ENCODE measurements at places on chromosomes 13 and 19.

GRCh38 chr13:107824635-107825034 lies 390.7 kb downstream of the LIG4 start:
- DNase-seq: no peak

- peak; percentile 52 for DNase-seq
These were observed 718 bp downstream of the CDK8 start for GRCh38 chr13:26254583-26255111.

DNA sequence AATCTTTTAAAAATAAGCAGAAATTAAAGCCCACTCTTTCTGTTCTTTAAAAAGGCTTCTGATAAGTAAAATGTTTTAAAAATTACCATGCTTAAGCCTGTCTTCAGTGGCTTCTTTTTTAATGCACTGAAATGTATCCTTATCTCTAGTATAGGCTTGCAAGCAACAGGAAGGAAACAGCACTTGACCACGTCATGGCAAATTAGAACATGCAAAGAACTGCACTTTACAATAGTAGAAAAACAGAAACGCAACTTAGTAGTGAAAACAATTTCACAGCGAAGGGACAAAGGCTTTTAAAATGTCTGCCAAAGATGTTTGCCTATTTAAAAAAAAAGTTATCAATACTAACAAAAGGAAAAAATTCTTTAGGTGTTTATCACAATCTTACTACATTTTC lies 36.3 kb downstream of the ELF1 start:
- peak; percentile 62 for DNase-seq

- DNase-seq: no peak
These were observed 207.0 kb downstream of the TDRD3 start for GRCh38 chr13:60604058-60604457.

DNA sequence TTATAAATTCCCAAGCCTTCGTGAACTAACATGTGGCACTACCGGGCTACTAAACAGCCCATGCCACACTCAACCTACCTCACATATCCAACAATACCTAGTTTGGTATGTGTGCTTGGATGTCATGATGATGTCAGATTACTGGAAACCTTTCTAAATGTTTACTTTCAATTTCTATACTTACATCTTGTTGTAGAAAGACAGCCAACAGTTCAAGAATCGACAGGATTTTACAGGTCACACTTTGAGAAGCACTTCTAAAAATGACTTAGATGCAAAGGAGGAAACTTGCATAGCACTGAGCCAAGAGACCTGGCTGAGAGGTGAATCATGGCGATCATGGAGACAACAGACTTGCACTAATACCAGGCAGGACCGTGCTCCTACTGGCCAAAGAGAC lies 209.9 kb downstream of the COL4A1 start:
- DNase-seq: no peak

- DNase-seq: no peak
These were observed 54.9 kb upstream of the RANBP3 start for GRCh38 chr19:6032827-6033226.

DNA sequence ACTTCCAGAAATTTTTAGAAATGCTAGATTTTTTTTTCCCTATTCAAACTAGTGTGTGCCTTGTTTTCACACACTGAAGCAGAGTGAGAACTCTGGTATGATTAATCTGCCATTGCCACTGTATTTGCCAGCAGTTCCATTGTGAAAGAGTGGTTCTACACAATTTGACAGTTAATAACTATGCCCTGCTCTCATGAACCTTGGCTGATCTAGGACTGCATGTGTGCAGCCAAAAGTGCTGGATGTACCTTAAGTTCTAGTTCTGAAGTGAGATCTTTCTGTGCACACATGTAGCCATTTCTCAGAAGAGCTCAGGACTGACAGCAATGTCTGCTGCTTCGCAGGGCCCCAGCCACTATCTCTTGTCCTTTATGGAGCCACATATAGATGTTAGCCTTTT lies 328.2 kb upstream of the SPRY2 start:
- DNase-seq: no peak

DNA sequence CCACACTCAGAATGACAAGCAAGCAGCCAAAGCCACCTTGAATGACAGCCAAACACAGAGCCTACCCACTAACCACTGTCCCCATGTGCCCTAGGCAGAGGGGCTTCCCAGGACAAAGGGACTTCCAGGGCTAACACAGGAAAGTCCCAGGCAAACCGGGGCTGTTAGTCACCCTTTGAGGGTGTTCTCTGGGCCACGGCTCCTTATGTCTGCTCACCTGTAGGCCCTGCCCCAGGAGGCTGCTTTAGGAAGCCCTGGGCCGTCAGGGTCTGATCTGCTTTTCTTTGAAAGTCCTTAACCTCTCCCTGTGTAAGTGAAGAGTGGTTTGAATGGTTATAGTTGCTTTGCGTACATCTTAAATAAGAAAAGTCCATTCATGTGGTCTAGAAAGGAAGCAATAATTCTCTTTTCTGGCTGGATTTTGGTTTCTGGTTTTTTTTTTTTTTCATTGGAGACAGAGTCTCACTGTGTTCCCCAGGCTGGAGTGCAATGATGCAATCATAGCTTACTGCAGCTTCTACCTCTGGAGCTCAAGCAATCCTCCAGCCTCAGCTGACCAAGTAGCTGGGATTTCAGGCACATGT lies 161.4 kb downstream of the EFNB2 start:
- DNase-seq: no peak

GRCh38 chr13:40283666-40284065 lies 382.8 kb downstream of the FOXO1 start:
- no peak for DNase-seq

DNA sequence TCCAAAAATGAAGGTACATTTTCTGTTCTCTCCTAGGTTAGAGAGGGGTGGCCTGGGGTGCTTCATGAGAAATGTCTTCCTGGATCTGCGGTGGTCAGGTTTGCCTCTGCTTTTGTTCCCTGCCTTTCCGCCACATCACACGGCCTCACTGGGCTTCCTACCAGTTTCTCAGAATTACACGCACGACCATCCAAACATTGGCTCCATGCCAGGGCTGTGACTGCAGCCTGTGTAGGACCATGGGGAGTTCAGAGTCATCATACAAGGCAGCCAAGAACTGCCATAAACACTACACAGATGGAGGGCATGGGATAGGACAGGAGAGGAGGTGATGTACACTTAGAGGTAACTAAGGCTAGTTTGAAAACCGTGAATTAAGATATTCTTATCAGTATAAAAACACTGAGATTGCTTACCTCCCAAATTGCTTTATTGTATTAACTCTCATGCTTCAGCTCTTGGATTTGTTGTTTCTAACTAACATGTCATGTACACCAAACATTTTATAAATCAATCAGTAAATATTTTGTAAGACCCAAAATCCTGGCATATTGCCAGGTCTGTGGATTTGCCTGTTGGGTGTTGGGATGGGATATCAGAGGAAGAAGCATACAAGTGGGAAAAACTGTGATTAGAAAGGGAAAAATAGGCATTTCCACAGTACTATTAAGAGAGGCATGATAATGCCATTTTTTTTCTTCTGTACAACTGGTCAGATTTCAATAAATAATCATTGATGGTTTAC lies 45.2 kb downstream of the CDADC1 start:
- no peak for DNase-seq

DNA sequence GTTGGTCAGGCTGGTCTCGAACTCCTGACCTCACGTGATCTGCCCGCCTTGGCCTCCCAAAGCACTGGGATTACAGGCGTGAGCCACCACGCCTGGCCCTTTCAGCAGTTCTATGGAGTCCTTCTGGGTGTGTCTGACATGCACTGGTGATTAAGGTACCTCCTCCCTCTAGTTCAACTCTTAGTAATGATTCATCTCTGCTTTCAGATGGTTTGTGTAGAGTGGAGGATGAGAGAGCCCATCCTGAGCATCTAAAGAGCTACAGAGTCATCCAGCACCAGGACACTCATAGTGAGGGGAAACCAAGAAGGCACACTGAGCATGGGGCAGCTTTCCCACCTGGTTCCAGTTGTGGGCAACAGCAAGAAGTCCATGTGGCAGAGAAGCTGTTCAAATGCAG lies 8.2 kb downstream of the ZNF584 start:
- DNase-seq: no peak

- DNase-seq: no peak
These were observed 128.9 kb downstream of the COG6 start for GRCh38 chr13:39784347-39784746.

DNA sequence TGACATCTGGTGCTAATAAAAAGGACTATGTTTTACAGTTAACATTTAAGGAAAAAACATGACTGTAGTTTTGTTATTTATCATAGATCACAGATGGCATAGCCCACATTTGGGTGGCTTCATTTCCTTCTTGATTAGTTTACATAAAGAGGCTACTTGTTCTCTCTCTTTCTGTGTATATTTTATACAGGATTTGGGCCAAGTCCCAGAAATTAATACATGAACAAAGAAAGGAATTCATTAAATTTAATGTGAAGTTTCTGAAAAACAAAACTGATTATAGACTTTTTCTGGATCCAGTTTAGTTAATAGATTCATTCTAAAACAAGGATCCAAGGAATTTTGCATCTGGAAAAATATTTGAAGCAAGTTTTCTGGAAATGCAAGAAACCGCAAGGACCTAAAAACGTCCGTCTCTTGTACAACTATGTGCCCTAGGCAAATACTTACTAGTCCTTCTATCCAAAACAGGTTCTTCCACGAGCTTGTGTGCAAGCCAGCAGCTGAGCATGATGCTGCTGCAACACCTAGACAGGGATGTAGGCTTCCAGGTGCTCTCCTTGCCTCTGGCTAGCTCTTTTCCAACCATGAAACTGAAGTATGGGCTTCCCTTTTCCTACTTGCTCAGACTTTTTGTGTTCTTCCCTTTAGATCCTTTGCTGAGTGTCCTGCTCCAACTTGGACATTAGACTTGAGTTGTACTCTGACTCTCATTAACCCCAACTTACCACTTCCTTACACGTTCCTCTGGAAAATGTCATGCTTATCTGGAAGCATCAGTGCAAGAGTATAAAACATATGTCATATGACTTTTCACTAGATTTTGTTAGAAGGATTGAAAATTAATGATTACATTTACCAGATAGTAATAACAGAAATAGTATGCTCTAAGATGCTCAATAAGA lies 161.5 kb upstream of the STARD13 start:
- DNase-seq: no peak

DNA sequence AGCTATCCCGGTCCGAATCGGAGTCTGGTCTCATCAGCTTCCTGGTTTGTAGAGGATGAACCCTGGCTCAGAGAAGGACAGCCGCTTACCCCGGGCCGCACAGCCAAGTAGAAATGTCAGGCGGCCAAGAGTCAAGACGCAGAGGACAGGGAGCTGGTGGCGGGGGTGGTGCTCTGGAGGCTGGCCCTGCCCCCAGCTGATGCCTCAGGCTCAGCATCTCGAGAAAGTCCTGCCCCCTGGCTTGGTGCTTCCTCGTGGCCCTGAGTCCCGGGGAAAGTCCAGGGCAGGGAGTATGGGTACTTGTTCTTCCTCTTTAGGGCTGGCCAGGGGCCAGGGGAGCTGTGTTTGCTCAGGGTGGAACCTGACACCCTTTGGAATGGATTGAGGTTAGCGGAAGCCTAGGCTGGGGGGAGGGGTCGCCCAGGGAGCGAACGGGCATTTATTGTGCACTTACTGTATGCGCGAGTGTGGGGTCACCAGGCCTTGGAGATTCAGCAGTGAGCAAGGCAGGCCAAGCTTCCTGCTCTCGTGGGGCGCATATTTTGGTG lies 2.2 kb downstream of the TJP3 start:
- DNase-seq: no peak

GRCh38 chr13:32277839-32278238 lies 37.3 kb downstream of the ZAR1L start:
- no peak for DNase-seq

GRCh38 chr19:1259876-1260748 lies 9.0 kb upstream of the CIRBP start:
- DNase-seq: no peak

GRCh38 chr13:98399756-98400155 lies 177.2 kb downstream of the STK24 start:
- DNase-seq: no peak

DNA sequence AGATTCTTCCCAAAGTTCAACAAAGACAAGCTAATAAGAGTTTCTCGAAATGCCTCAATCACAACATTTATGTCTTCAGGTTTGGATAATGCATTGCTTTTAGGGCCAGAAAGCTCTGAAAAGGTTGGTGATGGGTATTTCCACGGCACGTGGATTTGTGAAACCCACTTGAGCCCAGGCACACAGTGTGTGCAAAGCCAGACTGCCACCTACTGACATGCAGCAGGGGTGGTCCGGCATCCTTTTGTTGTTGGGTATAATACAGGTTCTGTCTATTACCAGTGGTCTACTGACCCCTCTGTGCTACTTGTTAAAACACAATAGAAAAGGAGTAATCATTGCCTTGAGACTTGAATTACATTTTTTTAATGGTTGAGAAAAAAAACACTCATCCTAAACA lies 225.6 kb downstream of the RAP2A start:
- DNase-seq: no peak

- DNase-seq: no peak
These were observed 526.1 kb downstream of the KLF12 start for GRCh38 chr13:73608157-73608516.

- no peak for DNase-seq
These were observed 1108.8 kb upstream of the PCDH20 start for GRCh38 chr13:62524498-62524897.

GRCh38 chr13:97749174-97749573 lies 204.3 kb upstream of the IPO5 start:
- DNase-seq: no peak

DNA sequence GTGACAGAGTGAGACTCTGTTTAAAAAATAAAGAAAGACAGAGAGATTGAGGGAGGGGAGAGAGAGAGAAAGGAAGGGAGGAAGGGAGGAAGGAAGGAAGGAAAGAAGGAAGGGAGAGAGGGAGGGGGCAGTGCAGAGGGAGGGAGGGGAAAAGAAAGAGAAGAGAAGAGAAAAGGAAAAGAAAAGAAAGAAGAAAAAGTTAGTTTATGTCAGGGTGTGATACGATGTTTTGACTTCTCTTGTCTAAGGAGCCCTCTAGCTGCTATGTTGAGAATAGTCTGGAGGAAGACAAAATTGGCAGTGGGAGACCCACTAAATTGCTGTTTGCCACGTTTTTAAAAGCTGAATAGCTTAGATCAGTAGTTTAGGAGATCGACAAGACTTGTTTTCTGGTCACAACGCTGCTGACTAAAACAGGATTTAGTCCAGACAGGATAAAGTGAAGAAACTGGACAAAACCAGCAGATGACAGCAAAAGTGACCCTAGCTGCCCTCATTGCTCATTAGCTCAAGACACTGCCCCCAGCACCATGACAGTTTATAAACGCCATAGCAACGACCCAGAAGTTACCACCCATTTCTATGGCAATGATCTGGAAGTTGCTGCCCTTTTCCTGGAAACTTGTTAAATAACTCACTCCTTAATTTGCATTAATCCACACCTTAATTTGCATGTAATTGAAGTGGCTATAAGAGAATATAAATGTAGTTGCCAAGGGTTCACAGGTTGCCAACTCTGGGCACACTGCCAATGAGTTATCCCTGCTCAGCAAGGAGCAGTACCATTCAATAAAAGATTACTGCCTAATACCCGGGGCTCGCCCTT lies 11.1 kb downstream of the TEX101 start:
- no peak for DNase-seq

DNA sequence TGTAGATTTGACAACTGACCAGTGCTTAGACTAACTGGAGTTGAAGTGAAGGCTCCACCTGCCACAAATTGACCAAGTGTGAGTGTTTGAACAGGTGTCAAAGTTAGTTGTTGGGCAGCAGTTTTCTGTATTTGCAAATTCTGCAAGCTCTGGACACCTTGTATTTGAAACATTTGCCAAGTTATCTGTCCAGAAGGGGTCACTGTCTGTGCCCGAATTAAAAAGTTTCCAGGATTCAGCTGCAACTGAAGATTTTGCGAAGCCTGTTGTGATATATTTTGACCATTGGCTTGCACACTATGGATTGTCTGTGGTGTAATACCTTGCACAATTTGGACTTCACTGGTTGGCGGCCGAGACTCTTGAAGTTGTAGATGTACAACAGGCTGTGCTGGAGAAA lies 1690.7 kb downstream of the SLITRK5 start:
- DNase-seq: no peak

All from activated T-helper 1 cell treated with anti-CD3 and anti-CD28 coated beads, Interleukin-12 subunit alpha, Interleukin-12 subunit beta, Interleukin-2, Interleukin-4 antibody, amounts not matched to agents 30 ng/mL and 10 ng/mL and 1 ng/mL, durations not matched to agents 14 hours and 24 hours and 36 hours (primary cell).